NCI-H82 (cell line): ENCODE measurements at places on chromosomes 13 and 19.

- no peak for DNase-seq
Observed at GRCh38 chr13:106686163-106686562, 118.2 kb upstream of the ARGLU1 start.

- peak; percentile 17 for DNase-seq
Observed at GRCh38 chr19:3494051-3494450, 6.4 kb downstream of the DOHH start.

DNA sequence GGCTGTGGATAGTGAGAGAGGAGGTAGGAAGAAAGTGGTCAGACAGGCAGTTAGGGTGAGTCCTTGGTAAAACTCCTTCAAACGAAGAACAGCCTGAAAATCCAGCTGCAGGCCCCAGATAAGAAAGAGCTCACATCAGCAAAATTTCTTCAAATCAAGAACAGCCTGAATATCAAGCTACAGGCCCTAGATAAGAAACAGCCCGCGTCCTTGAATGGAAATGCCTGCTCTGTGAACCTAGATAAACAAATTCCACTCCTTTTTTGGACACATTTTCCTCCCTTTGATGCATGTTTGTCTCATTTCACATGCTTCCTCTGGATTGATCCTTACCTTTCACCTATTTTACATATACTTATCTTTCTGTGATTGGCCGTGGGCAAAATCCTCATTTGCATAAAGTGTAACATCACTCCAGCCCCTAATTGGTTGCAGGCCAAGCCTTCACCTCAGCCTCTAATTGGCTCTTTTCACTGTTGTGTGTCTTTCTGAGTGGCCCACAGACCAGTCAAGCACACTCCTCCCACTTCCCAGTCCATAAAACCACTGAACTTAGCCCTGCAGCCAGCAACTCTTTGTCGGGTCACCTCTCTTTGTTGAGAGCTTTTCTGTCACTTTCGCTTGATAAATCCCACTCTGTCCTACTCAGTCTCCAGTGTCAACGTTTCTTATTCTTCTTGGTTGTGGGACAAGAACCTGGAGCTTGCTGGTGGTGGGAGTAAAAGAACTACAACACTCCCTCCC lies 6.0 kb upstream of the SULT2A1 start:
- no peak for DNase-seq

DNA sequence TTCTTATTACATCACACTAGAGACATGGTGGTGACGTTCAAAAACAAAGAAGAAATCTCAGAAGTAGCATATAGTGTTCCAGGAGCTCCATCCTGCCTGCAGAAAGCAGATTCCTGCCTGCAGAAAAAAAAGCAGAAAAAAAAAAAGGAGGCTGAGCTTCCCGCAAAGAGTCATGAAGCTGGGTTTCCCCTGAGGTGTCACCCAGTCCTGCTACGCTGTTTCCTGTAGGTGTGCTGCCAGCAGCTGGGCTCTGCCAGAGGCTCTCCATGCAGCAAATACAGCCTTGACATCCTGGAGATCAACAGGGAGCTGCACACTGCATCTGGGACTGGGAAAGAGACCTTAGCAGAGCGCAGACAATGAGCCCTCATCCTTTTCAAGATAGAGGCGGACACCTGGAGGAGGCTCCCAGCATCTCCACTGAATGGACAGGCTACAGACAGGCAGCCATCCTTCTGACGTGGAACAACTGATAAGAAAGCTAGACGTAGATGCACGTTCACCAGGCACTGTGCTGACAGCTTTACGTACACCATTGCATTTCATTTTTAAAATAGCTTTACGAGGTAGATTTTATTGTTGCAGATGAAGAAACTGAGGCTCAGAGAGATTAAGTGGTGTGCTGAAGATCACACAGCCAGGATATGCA lies 350.9 kb downstream of the FOXO1 start:
- no peak for DNase-seq

- no peak for DNase-seq
Observed at GRCh38 chr19:5115771-5116202, 146.9 kb downstream of the KDM4B start.

GRCh38 chr13:108621462-108621861 lies 7.9 kb upstream of the MYO16 start:
- DNase-seq = no peak

DNA sequence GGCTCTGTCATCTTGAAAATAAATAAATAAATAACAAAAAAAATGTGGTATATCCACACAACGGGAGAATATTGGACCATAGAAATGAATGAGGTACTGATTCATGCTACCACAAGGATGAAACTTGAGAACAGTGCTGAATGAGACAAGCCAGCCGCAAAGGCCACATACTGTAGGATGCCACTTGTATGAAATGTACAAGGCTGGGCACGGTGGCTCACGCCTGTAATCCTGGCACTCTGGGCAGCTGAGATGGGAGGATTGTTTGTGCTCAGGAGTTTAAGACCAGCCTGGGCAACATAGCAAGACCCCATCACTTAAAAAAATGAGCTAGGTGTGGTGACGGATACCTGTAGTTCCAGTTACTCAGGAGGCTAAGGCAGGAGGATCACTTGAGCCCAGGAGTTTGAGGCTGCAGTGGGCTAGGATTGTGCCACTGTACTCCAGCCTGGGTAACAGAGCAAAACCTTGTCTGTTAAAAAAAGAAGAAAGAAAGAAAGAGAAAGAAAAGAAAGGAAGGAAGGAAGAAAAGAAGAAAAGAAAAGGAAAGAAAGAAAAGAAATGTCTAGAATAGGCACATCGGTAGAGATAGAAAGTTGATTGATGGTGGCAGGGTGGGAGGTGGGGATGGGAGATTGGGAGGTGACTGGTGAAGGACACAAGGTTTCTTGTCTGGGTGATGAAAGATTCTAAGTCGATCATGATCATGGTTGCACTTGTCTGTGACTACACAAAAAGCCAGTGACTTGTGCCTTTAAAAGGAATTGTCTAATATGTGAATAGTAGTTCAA lies 20.3 kb downstream of the HPN start:
- no peak for DNase-seq

- no peak for DNase-seq
Observed at GRCh38 chr13:43732726-43733125, 54.0 kb downstream of the ENOX1 start.

- no peak for DNase-seq
Observed at GRCh38 chr19:8127311-8127710, 22.1 kb downstream of the FBN3 start.

DNA sequence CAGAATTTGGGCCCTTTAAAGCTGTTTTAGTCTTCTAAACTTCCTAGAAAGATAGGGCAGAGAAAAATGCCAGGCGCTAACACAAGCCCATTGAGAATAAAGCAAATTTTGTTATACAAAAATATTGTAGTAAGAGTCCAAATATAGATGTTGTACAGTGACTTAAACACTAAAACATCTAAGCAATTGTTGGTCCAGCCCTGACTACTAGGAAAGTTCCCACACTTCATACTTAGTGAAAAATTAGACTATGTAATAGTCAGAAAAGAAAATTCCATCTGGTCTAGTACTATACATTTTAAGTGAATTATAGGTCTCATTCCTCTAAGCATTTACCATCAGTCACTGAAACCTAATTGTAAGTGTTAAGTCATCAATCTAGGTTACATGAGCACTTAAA lies 1518.3 kb upstream of the SLC10A2 start:
- DNase-seq = peak; percentile 73

- DNase-seq = no peak
Observed at GRCh38 chr19:33821871-33822270, 25.2 kb downstream of the KCTD15 start.

- DNase-seq = no peak
Observed at GRCh38 chr13:40077396-40078027, 422.1 kb downstream of the COG6 start.
